Cerebellar cortex (tissue), 1 donor: ENCODE measurements at places on chromosomes 13 and 19.
A peak's percentile ranks its signal among the peaks of the same experiment; 100 is the strongest.

GRCh38 chr19:40165362-40165937, 25.8 kb upstream of the MAP3K10 start:
- peak; percentile 59 for DNase-seq

DNA sequence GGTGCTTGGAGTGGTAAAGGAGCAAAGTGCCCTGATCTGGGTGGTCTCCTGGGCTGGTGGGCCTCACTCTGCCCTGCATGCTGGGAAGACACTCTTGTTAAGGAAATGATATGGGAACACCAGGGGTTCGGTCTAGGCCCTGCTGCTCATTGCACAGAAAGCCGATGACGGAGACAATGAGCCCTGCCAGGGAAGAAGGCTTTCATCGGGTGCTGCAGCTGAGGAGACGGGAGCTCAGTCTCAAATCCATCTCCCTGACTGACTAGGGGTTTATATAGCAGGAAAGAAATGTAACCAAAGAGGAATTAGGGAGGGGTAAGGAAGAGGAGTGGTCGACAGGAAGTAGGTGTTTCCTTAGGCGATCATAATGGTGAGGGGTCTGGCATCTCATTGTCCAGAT, 253.4 kb downstream of the TEX29 start:
- DNase-seq, result no peak

- peak; percentile 87 for DNase-seq
Observed at GRCh38 chr19:34999498-35000337, at the start of gene GRAMD1A. TSS of gene GRAMD1A (plus strand) at chr19:35000323. CDS start at chr19:35000479, 156 bp downstream.

DNA sequence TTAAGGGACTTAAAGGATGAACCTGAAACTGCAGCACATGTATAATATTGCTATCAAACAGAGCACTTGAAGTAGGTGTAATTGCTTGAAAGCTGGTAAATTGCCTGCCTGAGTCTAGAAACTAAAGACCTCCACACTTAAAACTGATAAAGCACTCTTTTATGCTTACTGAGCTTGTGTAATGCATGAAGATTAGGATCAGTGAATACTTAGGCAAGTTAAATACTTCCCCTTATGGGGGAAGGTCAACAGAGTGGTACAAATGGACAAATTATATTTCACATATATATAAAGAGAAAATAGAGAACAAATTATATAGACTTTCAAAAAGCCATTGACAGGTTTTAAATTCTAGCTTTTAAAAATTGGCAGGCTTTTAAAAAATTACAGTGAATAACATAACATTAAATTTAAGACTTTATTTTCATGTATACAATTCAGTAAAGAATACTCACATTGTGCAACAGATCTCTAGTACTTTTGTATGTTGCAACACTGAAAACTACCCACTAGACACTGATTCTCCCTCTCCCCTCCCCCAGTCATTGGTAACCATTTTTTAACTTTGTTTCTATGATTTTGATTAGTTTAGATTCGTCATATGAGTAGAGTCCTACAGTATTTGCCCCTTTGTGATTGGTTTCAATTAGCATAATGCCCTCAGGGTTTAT, 23.9 kb downstream of the PIBF1 start:
- DNase-seq, result no peak

- no peak for DNase-seq
Observed at GRCh38 chr13:76703621-76704288, 182.4 kb downstream of the KCTD12 start.

GRCh38 chr13:67806796-67807195, 576.7 kb upstream of the PCDH9 start:
- DNase-seq, result no peak

DNA sequence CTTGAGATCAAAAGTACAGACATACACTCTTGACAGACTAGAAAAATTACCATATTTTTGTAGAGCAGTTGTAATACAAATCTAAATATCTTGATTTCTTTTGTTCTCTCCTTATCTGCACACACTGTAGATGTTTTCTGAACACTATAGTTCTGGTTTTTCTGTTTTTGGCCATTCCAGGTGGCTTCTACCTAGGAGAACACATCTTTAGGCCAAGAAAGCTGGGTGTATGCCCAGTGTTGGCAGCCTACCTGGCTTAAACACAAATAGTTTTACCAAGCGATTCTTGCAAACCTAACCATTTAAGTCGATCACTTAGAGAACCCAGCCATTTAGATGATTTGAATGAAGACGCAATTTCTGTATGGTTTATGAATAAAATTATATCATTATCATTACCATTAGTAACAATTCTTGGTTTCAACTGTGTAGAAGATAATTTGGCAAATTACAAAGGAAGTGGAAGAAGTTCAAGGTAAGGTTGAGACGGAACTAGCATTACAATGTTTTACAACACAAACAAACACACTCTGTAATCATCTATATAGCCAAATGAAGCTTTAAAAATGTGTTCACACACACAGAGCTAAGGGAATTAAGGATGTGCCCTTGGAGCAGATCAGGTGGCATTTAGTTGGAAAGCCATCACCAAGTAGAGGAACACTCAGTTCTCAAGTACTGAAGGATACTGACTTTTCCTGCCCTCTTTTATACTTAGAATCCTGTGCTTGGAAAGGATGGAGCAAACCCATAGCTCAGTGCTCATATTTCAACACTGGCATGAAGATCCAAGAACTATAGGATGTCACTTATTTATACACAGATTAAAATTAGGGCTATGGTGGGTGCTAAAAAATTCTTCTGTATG, 36.2 kb downstream of the ERCC5 start:
- peak; percentile 96 for DNase-seq

- DNase-seq, result peak; percentile 5
Observed at GRCh38 chr19:34135054-34135800, 37.1 kb upstream of the LSM14A start.

GRCh38 chr13:29471551-29471950, 123.9 kb downstream of the SLC7A1 start:
- DNase-seq, result no peak

DNA sequence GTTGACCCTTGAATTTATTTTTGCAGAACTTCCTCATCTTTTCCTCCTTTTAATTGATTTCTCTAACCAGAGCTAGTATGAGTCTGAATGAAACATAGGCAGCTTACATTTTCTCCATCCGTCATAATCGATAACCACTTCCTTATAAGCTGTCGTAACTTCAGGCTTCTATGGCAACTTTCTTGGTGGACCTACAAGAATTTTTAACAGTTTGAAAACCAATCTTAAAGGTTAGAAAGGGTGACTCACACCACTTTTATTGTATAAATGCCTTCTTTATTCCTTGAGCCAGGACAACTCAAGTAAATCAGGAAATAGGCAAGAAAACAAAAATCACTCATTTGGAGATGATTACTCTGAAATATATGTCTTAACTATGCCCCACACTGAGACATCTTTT, 105.7 kb upstream of the KL start:
- DNase-seq, result no peak

GRCh38 chr13:27035892-27036235, 135.7 kb downstream of the USP12 start:
- no peak for DNase-seq

GRCh38 chr13:35481777-35482176, 5.3 kb upstream of the MAB21L1 start:
- peak; percentile 47 for DNase-seq

DNA sequence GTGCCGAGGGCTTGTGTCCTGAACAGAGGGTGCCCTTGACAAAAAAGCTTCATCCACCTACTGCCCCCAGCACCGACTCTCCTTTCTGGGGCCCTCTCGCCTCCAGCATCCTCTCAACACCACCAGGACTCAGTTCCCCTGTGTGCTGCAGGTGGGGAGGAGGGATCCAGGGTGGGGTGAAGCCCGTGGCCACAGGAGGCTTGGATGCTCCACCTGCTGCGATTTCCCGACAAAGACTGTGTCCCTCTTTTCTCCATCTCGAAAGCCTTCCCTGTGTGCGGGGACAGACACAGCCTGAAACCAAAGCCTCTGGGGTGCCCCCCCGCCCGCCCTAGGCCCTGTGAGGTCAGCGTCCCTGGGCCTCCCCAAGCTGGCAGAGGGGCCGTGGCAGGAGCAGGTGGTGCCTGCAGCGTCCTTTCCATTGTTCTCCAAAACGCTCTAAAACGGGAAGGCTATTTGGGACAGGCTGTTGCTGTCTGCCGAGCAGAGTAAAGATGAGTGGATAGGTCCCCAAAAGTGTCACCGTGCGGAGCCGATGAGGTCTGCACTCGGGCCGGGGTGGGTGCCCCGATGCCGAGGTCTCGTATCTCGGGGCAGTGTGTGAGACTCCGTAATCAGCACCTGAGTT, 185.7 kb downstream of the PTPRS start:
- peak; percentile 47 for DNase-seq

- DNase-seq, result no peak
Observed at GRCh38 chr19:46283771-46284170, 13.1 kb upstream of the HIF3A start.

- DNase-seq, result peak; percentile 69
Observed at GRCh38 chr19:38975214-38975860, at the start of gene FBXO17. TSS of gene FBXO17 (minus strand) at chr19:38975742. CDS start at chr19:38950319, 25,423 bp downstream.

DNA sequence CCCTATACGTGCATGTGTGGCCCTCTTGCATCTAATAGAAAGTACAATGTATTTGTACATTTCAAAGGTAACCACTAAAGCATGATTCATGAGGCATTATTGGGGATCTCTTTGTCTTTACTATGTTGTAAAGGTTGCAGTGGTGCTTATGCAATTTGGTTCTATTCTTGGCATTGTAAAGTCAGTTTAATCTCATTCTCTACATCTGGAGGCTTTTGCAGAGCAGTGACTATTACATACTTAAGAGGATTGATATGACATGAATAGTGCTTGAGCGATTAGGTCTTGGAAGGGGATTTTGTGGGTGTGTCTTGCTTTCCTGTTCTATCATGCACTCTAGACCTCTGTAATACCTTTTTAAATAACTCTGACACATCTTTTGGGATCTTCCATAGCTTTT, 610.0 kb downstream of the EFNB2 start:
- no peak for DNase-seq

GRCh38 chr13:33634546-33634982, 183.4 kb upstream of the RFC3 start:
- DNase-seq, result peak; percentile 12

GRCh38 chr19:8336660-8337059, 6.4 kb downstream of the KANK3 start:
- no peak for DNase-seq

- DNase-seq, result no peak
Observed at GRCh38 chr19:8986296-8986695, 23.9 kb downstream of the MUC16 start.

GRCh38 chr19:45547965-45548609, 36.5 kb downstream of the OPA3 start:
- no peak for DNase-seq

GRCh38 chr13:75825594-75825993, 189.5 kb downstream of the LMO7 start:
- DNase-seq, result no peak

DNA sequence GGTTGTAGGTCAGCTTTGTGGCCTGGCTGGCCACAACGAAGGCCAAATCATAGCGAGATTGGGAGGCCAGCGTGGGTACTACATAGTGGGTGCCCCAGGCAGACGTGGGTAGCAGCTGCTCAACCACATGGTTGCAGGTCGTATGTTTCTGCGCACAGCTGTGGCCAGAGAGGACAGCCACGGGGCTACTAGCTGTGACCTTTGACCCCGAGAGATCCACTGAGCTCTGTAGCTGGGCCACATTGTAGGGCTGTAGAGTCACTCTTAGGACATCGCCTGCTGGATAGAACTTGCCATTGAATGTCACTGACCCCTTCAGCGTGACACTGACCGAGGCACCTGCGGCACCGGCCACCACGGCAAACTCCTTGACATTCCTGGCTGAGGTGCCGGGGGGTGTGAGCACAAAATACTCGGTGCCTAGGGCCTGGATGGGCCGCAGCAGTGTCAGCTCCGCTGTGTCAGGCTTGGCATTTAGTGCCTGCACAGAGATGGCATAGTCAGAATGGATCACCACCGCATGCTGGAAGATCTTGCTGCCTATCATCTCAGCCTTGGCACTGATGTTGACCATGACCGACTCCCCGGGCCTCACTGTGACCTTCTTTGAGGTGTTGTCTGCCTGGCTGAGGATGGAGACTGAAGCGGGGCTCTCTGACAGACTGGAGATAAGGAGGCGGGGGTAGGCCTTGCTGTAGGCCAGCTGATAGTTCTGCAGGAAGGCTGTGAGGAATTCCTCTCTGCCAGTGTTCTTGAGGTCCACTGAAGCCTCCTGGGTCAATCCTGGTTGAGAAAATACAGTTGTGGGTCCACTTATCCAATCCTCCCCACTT, 6.7 kb downstream of the FCGBP start:
- no peak for DNase-seq

DNA sequence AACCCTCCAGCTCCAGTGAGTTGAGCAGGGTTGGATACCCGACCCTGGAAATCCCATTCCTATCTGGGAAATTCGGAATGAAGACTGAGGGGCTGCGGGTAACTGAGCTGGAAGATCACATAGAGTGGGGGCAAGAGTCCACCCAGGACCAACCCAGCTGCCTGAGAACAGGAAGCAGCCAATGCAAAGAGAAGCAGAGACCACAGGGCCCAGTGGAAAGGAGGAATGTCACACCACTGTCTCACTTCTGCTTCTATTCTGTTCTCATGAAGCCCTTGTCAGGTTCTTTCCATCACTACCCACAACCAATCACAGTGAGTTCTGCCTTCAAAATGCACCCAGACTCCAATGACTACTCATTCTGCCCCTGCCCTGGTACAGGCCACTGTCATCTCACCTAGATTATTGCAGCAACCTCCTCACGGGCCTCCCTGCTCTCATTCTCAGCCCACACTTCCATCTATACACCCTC, 15.3 kb downstream of the DYRK1B start:
- DNase-seq, result no peak

GRCh38 chr13:105232439-105232838, 1303.0 kb downstream of the EFNB2 start:
- DNase-seq, result no peak

- DNase-seq, result no peak
Observed at GRCh38 chr19:18421371-18421959, 2.3 kb downstream of the SSBP4 start.

GRCh38 chr13:109111141-109111540, 481.7 kb downstream of the MYO16 start:
- no peak for DNase-seq

GRCh38 chr13:110125613-110126272, 181.2 kb downstream of the COL4A1 start:
- no peak for DNase-seq

- DNase-seq, result no peak
Observed at GRCh38 chr19:52691737-52692136, 43.1 kb downstream of the ZNF611 start.

- DNase-seq, result no peak
Observed at GRCh38 chr13:93343097-93343496, 116.5 kb downstream of the GPC6 start.

- DNase-seq, result no peak
Observed at GRCh38 chr13:31436478-31436877, 236.7 kb downstream of the B3GLCT start.

- no peak for DNase-seq
Observed at GRCh38 chr13:31179754-31180153, 18.1 kb upstream of the HSPH1 start.

- DNase-seq, result peak; percentile 49
Observed at GRCh38 chr19:50252111-50252886, 48.9 kb downstream of the MYH14 start.

- no peak for DNase-seq
Observed at GRCh38 chr19:3469638-3470499, 10.5 kb downstream of the SMIM24 start.
